ENCODE measurements at places on chromosomes 4 and X.
A peak's percentile ranks its signal among the peaks of the same experiment; 100 is the strongest.

GRCh38 chr4:78129383-78130108, 72.4 kb downstream of the FRAS1 start:
- DNase-seq: no peak

GRCh38 chr4:76674983-76675382, 223.0 kb downstream of the SOWAHB start:
- DNase-seq: peak; percentile 49

DNA sequence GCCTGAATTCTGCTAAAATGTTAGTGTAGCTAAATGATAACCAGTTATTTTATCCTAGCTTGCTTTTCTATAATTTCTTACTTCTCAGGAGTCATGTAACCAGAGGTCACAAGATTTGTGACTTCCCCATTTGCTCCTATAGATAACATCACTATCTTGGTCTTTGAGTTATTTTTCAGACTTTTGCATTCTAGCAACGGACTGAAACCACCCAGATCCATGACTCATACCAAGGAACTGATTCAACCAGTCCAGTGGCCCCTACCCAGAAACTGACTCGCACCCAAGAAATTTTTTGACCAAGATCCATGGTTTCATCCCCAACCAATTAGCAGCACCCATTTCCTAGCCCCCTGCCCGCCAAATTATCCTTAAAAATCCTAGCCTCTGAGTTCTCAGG, 50.0 kb downstream of the IQCM start:
- no peak for DNase-seq

- no peak for DNase-seq
These were observed 115.0 kb upstream of the TBL1X start for GRCh38 chrX:9349572-9350494.

GRCh38 chr4:61580721-61581377, 380.7 kb downstream of the ADGRL3 start:
- no peak for DNase-seq

GRCh38 chrX:120560405-120560841, 339 bp downstream of the CUL4B start:
- DNase-seq: peak; percentile 51

GRCh38 chr4:169252339-169253112, 18.2 kb downstream of the SH3RF1 start:
- peak; percentile 19 for DNase-seq

DNA sequence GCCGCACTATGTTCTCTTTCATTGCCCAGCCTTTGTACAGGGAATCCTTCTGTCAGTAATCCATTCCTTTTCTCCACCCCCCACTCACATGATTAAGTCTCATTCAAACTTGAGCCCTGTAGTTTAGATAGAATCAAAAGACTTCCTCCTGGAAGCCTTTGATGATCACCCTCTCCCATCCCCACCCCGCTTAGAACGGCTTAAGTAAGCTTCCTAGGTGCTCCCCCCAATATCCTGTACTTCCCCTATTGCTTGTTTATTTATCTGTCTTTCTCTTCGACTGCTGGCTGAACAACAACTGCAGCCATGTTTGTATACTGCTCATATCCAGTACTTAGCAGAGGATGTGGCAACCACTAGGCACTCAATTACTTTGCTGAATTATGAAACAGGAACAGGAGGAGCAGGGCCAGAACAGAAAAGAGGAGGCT, 38.5 kb upstream of the GPC3 start:
- no peak for DNase-seq

DNA sequence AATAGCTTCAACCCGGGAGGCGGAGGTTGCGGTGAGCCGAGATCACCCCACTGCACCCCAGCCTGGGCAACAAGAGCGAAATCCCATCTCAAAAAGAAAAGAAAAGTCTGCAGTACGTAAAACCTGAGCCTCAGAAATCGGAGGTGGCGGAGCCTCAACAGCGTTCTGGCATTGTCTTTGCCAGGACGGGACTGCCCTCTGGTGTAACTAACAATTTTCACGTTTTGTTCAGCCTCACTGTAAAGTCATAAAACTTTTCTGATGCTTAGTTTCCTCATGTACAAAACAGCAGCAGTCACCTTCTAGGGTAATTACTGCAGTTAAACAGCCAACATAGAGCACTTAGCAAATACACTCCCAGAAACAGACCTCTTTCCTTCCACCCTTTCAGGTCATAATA, 121.7 kb downstream of the RBM47 start:
- DNase-seq: no peak

DNA sequence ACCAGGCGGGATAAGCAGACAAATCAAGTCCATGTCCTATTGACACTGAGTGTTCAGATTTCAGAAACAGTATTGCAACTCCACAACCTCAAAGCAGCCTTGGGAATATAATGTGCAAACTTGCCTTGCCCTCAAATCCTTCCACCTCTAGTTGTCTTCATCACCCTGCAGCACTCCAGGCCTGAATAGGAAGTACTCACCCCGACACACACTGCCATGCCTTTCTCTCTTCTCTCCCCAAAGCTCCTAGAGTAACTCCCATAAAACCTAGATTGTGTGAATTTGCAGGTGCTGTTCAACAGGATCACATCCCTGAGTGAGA, 19.6 kb downstream of the ACSL1 start:
- no peak for DNase-seq

- no peak for DNase-seq
These were observed 194.8 kb upstream of the RASGEF1B start for GRCh38 chr4:81666491-81666890.

GRCh38 chrX:148135738-148136137, 154.6 kb downstream of the FMR1NB start:
- no peak for DNase-seq

GRCh38 chr4:120801137-120801758, 121.3 kb downstream of the PRDM5 start:
- no peak for DNase-seq

- DNase-seq: no peak
These were observed 71.5 kb downstream of the KIT start for GRCh38 chr4:54729256-54729655.

- no peak for DNase-seq
These were observed 376.4 kb downstream of the KCTD8 start for GRCh38 chr4:44071959-44072955.

DNA sequence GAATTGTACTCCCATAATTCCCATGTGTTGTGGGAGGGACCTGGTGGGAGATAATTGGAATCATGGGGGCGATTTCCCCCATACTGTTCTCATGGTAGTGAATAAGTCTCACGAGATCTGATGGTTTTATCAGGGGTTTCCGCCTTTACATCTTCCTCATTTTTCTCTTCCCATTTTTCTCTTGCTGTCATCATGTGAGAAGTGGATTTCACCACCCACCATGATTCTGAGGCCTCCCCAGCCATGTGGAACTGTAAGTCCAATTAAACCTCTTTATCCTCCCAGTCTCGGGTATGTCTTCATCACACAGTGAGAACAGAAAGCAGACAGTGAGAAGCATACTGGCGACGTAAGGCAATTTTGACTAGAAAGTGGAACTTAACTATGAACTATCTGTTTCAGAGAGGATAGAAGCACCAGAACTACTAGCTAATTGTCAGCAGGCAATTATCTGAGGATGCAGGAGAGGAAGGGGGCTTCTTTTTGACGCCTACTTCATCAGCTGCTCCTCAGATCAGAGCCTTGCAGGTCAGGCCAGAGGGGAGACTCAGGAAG, 8.5 kb upstream of the GPR50 start:
- no peak for DNase-seq

- no peak for DNase-seq
These were observed 56.9 kb downstream of the ARHGAP10 start for GRCh38 chr4:147788791-147789190.

GRCh38 chrX:136778916-136779315, 1.8 kb downstream of the ARHGEF6 start:
- DNase-seq: no peak

DNA sequence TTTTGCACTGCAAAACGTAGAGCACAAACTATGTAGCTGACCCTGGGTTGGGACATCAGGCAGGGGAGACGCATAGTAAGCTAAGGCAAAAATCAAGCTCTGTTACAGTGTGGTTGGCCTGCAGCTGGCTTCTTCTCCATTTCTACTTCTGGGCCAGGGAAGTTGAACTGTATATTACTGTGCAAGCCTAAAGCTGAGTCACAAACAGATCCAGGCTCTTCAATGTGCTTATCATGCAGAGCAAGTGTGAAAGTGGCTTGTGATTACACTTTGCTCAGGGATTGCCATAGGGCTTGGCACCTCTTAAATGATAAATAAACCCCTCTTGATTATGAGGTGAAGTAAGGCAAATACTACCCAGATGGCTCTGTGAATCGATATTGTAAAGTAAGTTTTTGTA, 40.5 kb downstream of the CLDN34 start:
- no peak for DNase-seq

DNA sequence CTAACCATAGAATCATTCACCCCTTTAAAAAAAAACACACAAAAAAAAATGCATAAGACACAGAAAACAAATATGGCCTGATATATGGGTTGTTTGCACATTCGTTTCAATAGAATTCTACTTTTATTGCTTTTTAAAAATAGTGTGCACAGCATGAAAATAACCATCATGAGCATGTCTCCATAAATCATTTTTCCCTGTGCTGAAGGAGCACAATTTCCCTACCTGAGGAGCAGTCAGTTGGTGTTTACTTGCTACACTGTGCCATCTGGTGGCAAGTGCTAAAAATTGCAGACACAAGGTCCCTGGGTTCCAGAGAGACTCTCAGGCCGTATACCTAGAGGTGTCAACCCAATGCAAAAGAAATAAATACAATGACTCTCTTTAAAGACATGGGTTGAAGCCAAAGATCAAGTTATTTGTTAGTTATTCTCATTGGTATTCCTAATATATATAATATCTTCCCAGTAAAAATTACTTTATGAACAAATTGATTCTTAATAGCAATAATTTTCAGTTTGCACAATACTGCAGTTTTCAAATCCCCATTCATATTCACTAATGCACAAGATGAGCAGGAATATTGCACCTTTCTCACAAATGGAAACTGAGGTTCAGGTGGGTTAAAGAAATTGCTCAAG, 551.4 kb downstream of the IQCM start:
- DNase-seq: peak; percentile 71

Measured in HT-29 (cell line).